ENCODE measurements at places on chromosomes 12 and 14.

GRCh38 chr12:25746131-25746530, 193.0 kb upstream of the LMNTD1 start:
- no peak for DNase-seq

- DNase-seq = no peak
Measured at GRCh38 chr14:102941419-102942011, 19.1 kb downstream of the AMN start.

- DNase-seq = no peak
Measured at GRCh38 chr12:76820888-76821482, 57.1 kb downstream of the ZDHHC17 start.

DNA sequence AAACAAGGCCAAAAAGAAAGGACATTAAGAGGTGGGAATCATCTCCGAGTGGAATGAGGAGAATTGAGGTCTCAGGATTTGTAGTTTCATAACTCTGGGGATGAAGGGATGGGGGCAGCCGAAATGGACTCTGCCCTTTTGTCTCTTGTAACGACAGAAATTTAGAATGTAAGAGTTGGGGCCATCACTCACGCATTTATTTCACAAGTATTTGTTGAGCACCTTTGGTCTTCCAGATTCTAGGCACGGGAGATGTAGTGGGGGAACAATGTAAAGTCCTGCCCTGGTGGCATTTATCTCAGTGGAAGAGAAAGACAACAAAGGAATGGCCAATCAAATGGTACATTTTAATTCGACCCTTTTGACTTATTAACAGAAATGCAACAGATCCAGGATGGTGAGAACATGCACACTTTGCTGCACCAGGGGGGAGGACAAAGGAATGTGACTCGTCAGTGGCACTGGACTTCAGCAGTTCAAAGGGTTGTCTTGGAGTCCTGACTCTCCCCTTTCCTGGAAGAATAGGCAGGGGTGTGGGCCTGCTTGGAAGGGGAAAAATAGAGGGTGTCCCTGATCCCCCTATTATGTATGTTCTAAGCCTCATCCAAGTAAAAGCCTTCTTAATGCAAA, 102.0 kb downstream of the TMEM30B start:
- DNase-seq = no peak

DNA sequence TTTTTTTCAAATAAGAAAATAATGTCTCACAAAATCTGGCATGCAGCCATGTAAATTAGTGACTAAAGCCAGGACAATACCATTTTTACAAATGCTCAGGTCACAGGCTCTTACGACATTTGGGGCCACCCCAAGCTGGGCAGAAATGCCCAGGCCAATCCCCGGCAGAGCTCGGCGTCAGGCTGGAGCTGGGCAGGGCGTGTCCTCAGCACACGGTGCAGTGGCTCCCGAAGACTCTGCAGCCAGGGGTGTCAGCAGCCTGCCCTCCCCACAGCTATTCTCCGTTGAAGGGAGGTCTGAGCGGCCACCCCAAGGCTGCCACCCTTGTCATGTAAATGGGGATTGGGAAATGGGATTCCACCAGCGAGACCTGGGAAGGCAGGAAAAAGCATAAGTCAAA, 158.6 kb downstream of the DICER1 start:
- DNase-seq = no peak

GRCh38 chr12:42446761-42447160, 120.8 kb downstream of the PPHLN1 start:
- DNase-seq = no peak

DNA sequence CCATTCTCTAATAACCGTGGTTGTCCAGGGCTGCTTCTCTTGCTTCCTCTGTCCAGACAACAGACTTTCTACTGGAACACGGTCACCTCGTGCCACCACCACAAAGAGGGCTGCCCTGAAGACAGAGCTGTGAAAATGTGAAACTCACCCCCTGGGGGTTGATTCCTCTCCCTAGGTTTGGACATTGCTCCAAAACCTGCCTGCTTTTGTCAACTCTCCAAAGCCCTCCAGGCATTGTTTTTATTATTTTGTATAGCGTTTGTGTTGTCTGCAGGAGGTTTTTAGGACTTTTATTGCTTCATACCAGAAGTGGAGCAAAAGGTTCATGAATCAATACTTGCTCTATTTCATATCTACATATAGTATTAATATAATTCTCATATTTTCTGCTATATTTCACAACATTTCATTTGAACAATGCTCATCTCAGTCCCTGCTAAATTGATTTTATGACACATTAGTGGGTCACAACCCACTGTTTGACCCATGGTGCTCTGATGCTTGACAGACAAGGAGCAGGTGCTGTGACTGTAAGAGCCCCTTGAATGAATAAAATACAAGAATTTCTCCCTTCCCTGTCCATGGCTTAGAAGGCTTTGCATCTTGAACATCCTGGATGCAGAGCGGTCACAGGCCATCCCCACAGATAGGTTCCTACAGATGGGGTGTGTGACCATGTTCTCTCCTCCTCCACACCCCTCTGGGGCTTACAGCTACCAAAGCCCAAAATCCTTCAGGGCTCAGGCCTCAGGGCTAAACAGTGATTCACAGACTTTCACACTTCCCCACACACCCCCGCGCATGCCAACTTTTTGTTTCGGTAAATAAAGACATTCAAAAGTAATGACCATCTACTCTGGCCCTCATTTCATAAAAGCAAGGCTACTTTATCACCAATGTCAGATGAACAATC, 20.6 kb upstream of the EML1 start:
- no peak for DNase-seq

DNA sequence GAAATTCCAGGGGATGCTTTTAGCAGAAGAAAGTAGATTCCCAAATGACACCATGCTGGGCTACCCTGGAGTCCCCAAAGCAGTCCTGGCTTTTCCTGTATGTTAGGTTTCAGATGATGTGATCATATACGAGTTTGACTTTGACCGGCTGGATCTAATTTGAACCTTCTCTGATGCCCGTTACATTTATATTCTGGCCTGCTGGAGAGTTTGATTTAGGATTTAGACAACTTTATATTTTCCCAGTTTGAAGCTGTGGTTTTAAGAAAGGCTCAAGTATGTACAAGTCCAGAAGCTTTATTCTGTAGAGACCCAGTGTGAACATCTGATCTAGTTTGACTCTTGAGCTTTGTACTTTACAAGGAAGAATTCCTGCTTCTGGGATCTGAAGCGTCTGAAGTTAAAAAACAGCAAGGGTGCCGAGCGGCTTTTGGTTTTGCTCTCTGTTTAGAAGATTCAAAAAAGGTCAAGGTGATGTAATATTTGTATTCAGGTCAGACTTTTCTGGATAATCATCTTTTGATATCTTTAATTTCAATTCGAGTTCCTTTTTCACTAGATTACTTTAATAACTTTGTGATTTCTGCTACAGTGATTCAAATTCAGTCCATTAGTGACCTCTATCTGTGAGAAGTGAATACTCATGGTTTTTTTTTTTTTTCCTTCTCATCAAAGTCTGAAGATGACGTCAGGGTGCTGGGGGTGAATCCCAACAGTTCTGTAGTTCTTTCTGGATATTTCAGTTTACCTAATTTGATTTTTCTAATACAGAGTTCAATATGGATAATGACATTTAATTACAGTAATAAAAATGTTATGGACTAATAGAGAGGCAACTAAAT, 6.3 kb downstream of the FLRT2 start:
- no peak for DNase-seq

- DNase-seq = no peak
Measured at GRCh38 chr12:56927281-56927680, 6.9 kb downstream of the SDR9C7 start.

- no peak for DNase-seq
Measured at GRCh38 chr12:65529771-65530435, 251.4 kb downstream of the MSRB3 start.

GRCh38 chr12:81083906-81084513, 6.1 kb downstream of the ACSS3 start:
- DNase-seq = no peak

GRCh38 chr12:127749416-127749815, 517.6 kb upstream of the TMEM132C start:
- DNase-seq = no peak

DNA sequence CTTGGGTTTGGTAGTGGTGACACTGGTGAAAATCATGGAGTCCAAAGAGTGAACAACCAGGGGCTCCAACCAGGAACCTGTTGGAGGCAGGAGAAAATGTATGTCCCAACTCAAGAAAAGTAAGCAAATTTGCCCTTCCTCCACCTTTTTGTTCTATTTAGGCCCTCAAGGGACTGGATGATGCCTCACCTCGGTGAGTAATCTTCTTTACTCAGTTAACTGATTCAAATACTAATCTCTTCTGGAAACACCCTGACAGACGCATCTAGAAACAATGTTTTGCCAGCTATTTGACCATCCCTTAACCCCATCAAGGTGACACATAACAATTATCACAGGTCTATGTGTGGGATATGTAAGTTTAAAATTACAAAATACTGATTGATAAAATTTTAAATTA, 272.4 kb upstream of the FOXG1 start:
- DNase-seq = no peak

Measured in occipital lobe (tissue), 3 donors.